Left lung (tissue), 14 donors: ENCODE measurements at places on chromosomes 1 and 21.

DNA sequence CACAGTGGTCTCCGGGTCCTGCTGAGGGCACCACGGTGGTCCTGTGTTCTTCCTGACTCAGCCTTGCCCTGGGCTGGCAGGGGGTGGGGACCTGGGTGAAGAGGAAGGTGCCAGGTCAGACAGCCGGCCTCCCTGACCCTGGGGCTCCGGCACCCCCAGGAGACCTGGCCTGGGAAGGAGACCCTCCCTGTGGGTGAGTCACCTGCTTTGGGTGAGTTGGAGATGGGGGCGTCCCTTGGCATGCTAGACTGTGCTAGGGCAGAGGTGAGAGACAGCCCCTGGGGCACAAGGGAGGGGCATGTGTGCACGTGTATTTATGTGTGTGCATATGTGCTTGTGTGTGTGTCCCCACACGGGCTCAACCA is 23.4 kb downstream of the SPSB1 start:
- peak; percentile 49 for DNase-seq

DNA sequence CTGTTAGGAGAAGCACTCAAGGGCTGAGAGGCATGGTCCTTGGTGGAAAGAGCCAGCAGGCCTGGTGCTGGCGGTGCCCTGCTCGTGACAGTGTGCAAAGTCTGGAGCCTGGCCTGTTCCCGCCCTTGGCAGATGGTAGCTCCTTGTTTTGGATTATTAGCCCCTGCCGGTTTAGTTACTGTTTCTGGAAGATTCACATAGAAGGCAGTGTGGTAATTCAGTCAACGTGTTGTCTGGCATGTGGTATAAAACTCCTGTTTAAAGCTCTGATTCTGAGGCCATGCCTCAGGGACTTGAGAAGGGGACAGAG is 6.8 kb downstream of the PKNOX1 start:
- no peak for DNase-seq

DNA sequence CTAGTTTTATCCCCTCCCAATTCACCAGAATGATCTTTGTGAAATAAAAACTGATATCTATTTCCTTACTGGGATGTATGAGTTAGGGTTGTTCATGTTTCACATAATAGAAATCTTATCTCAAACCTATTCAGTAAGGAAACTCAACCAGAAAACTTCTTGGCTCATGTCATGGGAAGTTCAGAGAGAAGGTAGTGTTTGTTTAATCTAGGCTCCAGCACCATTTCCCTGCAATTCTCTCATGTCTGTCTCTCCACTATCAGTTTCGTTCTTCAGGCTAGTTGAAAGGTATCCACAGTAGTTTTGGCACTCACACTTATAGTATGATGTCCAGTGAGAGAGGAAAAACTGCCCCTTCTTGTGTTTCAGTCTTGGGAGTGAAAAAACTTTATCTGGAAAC is 34.6 kb upstream of the UHMK1 start:
- DNase-seq = no peak

DNA sequence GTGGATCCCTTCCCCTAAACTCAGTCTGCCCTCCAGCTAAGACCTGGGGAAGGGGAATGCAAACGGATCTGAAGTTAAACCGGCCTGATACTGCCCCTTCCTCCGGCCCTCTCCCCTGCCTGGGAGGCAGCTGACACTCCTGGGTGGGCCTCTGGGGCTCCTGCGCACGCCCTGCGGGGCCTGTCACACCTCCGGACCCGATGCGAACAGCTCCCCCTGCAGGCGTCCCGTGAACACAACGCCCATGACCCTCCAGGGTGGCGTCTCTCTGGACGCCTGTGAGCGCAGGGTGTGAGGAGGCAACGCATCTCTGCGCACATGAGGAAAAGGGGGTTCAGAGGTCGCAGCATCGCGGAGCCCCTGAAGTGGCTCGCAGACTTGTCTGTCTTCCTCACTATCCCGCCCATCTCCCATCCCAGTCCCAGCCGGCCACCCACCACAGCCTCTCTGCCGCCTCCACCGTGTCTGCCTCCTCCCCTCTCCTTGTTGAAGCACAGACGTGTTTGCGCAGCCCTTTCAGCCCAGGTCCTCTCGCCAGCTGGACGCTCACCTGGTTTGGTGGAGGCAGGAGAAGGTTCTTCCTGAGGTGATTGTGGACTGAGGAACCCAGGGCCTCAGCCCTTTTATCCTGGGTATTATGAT is 421 bp upstream of the LCE3A start:
- peak; percentile 72 for DNase-seq

GRCh38 chr21:26845066-26845758 is at the start of gene ADAMTS1:
Gene ADAMTS1 (minus strand): TSS chr21:26845409. CDS start chr21:26844954, 455 bp downstream.
- peak; percentile 97 for DNase-seq

DNA sequence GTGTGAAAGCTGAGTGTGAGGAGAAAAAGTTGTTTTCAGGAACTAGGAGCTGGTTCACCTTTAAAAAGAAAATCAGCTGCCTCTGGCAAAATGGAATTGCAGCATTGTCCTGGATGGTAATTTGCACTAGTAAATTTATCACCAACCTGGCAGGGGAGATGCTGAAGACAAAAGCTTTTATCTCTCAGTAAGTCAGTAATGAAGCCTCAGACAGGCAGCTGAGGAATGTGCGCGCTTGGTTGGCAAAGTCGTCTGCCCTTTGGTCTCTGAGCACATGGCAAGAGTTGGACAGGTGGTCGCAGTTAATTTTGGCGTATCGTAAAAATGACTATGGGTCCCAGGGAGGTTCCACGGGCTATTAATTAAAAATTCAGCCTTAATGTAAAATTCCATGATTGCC is 131.9 kb downstream of the BACH1 start:
- no peak for DNase-seq

DNA sequence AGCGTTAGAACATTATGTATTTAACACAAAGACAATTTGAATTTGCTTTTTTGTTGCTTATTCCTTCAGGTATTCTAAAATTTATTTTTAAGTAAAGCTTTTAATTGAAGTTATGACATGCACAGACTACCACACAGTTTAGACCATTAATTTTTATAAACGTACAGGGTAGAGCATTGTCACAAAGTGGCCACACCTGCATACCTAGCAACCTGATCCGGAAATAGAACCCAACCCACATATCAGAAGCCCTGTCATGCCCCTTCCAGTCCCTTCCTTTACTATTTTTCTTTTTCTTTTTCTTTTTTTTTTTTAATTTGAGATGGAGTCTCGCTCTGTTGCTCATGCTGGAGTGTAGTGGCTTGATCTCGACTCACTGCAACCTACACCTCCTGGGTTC is 16.8 kb downstream of the CXADR start:
- no peak for DNase-seq
